ENCODE measurements at places on chromosomes 5 and 9. TPM values are rescaled to one million over a fixed set of nuclear protein-coding genes. Genes with fewer than 3 reads are reported as not detected.

DNA sequence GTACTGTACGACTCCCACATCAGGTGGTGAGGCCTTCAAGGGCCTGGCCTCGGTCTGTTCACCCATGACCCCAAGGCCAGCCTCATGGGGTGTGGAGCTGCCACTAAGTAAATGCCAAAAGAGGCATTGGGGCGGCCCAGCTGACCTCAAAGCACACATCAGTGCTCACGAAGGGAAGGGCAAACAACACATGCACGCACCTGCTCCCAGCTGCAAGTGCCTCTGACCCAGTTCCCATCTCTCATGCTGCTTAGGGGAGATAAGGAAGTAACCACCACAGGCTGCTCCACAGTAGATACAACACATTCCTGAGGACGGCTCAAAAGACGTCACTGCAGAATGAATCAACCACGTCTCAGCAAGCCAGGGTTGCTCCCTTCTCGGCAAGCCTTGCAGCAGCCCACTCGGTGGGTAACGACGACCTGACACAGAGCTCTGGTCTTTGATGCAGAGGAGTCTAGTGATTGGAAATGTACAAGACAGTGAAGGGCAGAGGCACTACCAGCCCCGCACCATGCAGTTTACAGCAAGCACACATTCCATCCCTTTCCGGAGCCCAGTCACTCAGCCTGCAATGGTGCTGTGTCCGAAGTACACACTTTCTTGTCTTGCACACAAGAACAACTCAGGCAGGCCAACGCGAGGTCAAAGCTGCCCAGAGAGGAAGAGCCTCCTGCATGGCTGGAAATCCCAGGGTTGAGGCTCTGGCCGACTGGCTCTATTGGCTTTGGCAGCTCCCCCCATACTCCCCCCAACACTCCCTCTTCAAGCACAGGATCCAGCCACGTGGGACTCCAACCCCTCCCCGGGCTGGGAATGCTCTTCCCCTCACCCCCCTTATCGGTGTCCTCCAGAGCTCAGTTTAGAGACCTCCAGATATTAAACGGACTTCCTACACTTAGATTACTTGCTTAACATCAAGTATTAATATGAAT is 31.8 kb downstream of the FABP6 start:
- DNase-seq = peak; percentile 99

DNA sequence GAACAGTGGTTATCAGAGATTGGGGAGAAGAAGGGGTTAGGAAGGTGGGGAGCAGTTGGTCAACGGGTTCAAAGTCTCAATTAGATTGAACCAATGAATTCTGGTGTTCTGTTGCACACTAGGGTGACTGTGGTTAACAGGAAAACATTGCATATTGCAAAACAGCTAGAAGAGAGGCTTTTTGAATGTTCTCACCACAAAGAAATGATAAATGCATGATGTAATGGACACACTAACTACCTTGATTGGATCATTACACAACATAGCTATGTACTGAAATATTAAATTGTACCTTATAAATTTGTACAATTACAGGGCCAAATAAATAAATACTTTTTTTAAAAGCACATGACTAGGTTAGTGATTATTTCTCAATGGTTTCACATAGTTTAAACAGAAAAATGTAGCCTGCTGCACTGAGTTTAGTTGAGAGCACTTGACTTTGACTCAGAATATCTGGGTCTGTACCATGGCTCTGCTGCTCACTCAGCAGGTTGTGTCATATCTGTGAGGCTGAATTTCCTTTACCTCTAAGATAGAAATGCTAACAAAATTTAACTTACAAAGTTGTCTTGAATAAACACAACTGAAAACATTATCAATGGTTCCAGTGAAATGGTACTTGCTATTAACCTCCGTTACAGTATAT is 30.4 kb downstream of the NUDT12 start:
- DNase-seq = no peak

DNA sequence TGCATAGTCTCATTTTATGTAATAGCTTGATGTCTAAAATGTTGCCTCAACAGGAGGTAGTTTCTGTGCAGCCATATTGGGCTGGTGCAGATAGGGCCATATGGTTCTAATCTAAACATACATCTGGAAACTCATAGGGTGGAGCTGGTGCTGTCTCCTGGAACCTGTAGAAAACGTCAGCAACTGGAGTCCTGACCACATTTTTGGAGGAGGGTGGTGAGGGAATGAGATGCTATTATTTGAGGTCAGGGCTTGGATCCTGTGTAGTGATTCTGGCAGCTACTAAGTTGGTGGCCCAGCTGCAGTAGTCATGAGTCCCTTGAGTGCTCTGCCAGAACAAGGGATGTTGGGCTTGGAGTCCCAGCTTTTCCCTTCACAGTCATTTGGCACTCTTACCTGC is 14.1 kb downstream of the MAN2A1 start:
- peak; percentile 22 for DNase-seq

Gene IL9
- not detected for total RNA-seq

DNA sequence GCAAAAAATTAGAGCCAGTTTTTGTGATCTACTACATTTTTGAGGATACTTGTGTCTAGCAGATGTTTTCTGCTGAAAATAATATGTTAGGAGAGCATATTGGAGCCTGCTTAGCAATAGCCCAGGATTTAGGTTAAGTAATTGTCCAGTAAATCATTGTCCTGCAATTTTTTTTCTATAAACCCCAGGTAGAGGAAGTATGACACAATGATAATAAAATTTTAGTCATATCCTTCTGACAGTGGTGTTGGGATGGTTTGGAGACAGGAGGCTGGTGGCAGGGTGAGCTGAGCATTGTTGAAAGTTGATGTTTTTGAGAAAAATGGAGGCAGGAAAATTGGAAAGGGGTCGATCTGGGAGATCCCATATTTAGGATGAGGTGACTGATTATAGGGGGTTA is 3.5 kb downstream of the SNCAIP start:
- DNase-seq = no peak

- DNase-seq = no peak
Observed at GRCh38 chr9:121563425-121563824, 63.8 kb upstream of the GGTA1 start.

DNA sequence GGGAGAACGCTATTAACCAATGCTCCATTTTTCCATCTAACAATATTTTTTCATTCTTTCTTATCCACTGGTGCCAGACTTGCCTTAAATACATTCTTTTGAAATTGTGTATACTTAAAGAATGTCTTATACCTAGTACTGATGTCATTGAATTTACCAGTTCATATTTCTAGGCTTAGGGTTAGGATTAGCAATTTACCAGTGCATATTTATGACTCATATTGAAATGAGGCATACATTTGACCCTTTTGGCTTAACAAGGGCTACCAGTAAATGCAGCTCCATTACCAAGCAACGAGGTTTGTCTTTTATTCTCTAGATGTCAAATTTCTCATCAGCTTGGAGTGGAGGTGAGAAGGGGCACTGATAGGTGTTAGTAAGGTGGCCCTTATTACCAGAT is 89.5 kb downstream of the CDH9 start:
- no peak for DNase-seq

GRCh38 chr5:147963436-147963835 is 57.1 kb upstream of the C5orf46 start:
- no peak for DNase-seq

Gene PCDHGA6
- 4.2 TPM for total RNA-seq

- no peak for DNase-seq
Observed at GRCh38 chr9:128139621-128140020, 9.6 kb upstream of the LCN2 start.

DNA sequence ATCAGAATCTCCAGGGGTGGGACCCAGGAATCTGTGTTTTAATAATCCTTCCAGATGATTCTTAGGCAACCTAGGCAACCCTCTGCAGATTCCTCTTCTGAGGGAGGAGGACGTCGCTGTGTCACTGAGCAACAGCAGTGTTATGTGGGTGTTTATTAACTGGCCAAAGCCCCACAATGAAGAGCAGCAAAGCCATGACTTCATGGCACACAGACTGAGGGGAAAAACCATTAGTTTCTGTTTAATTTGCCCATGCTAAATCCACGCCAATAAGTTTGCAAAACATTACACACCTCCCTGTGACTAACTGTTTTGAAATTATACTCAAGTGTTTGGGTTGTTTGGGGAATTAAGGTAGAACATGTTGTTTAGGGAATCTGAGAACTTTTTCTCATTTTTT is 83.7 kb upstream of the TMED7 start:
- DNase-seq = no peak

GRCh38 chr9:87766697-87767096 is 40.8 kb downstream of the CTSL start:
- DNase-seq = no peak

GRCh38 chr5:34464829-34465228 is 191.3 kb upstream of the RAI14 start:
- DNase-seq = no peak
